Progenitor cell of endocrine pancreas (in vitro differentiated cells): ENCODE measurements at places on chromosomes 7 and 10.

GRCh38 chr7:12403287-12404181, at the start of gene VWDE:
TSS of gene VWDE (minus strand) at chr7:12403865. CDS start at chr7:12403716, 149 bp downstream.
- DNase-seq, result peak; percentile 51

DNA sequence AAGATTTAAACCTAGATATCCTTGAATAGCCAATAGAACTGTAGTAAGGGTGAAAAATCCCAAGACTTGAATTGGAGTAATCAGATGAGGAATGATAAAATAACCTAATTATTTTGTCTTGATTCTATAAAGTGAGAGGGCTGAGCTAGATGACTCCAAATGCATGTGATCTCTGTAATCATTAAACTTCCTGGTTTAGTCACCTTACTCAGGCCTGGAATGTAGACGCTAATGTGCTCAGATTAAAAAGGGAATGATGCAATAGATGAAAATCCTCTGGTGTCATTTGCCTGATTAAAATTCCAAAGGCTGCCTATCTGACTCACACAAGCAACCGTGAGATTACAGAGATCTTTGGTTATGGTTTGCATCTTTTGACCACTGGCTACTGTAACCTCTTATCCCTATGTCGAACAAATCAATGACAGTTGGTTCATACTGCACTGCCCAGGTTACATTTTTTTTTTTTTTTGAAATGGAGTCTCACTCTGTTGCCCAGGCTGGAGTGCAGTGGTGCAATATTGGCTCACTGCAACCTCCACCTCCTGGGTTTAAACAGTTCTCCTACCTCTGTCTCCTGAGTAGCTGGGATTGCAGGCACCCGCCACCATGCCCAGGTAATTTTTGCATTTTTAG, 2.9 kb upstream of the HKDC1 start:
- DNase-seq, result no peak

DNA sequence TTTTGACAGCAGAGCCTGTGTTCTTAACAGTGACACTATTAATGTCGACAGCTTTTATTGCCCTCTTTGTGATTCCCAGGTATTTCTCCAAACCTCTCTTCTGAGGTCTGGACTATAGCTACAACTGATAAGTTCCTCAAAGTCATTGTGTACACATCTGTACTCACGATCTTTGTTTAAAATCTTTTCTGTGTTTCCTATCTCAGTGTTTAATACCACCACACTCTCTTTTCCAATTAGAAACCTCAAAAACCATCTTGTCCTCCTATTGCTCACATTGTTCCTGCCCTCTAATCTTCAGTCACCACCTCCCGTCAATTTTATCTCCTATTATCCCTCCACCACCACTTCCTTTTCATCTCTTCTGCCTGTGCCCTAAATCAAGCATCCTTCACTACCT, 12.9 kb upstream of the WASL start:
- DNase-seq, result no peak

GRCh38 chr7:30148951-30149459, 14.2 kb downstream of the MTURN start:
- no peak for DNase-seq

GRCh38 chr10:25465582-25466372, 291.0 kb downstream of the GPR158 start:
- no peak for DNase-seq

DNA sequence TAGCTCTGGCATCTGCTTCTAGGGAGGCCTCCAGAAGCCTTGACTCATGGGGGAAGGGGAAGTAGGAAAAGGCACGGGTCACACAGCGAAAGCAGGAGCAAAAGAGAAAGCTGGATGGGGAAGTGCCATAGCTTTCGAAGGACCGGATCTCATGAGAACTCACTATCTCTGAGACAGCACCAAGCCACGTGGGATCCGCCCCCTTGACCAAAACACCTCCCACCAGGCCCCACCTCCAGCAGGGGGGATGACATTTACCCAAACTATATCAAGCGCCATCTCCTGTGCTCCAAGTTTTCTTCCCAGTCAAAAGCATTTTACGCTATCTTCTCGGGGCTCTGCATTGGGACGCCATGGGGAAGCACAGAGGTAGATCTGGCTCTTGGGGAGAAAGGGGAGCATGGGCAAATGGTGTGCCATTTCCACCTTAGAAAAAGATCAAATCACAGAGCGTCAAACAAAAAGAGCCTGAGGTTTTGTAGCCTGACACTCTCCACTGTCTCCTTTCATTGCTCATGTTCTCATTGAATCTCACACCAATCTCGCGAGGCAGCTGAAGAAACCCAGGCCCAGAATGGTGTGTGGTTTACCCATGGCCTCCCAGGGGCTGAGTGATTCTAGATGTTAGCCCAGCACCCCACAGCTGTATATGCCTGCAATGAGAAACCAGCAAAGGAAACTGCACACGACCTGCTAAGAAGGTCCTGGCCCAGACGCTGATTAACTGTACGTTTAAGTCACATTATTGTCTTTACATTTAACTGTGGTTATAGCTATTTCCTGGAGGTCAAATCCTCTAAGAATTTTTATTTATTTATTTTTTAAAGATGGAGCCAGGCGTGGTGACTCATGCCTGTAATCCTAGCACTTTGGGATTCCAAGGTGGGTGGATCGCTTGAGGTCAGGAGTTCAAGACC, 8.1 kb upstream of the OLAH start:
- DNase-seq, result no peak

DNA sequence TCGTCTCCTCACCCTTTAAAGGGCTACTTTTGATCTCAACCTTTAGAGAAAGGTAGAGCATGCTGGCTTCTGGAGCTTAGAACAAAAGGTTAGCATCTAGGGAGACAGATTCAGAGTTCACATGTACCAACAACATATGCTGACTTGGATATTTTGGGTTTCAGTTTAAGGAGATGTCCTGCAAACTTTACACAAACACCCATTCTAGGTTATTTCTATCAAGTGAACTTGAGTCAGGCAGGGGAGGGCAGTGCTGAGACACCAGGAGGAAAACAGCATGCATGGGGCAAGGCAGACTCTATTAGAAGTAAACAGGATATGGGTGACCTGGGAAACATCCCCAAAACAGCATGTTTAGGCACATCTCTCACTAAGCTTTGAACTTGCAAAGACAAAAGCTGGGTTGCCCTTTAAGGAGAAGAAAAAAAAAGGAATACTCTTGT, 43.8 kb downstream of the ARL4A start:
- no peak for DNase-seq

DNA sequence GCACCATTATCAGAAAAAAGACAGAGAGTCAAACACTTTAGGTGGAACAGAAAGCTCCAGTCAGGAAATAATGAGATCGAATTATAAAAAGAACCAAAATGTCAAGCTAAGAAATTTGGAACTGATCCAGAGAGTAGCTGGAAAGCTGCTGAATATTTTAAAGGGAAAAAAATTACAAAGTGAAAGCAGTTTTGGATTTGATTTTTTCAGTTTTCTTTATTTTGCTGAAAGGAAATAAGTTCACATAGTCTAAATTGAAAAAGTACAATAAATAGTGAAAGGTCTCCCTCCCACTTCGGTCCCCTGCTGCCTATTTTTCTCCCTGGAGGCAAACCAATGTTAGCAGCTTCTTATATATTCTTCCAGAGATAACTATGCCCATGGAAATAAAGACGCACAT, 11.3 kb upstream of the TOMM7 start:
- DNase-seq, result no peak

DNA sequence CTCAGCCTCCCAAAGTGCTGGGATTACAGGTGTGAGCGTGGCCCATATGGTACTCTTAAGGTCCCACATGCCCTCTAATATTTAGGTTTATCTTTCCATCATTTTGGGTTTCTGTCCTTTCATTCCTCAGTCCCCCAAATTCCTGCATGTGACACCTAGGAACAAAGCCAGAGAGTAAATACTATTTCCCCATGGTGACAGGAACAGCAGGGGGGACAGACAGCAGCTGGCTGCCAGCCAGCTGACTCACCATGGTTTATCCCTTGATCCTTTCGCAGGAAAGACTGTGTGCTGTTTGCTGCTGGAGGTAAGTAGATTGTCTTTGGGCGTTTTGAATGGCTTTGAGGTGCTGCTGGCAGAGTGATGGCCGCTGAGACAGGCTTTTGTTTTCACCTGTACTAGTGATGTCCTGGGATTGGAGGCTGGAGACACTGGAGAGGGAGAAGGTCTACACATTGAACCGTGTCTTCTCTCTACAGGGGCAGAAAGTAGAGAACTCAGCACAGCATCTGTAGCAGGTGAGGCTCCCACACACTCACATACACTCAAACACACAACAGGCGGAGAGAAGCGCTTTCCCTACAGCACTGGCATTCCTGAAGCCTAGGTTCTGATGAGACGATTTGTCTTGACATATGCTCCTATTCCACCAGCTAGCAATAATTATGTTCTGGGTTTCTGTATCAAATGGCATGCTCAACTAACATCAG, 83.7 kb upstream of the EFCAB10 start:
- DNase-seq, result no peak

- DNase-seq, result no peak
Observed at GRCh38 chr10:28664369-28664740, 13.0 kb upstream of the BAMBI start.

DNA sequence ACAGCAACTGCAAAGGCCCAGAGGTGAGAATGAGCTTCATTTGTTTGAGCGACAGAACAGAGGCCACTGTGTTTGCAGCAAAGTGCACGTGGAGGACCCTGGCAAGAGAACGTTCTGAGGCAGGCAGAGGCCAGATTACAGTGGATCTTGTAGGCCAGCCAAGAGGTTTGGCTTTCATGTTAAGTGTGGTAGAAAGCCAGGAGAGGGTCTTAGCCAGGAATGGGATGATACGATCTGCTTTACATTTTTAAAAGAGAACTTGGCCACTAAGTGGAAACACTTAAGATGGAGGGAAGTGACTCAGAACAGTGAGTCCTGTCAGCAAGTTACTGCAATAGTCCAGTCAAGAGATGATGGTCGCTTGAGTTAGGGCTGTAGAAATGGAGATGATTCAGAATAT, 4.6 kb downstream of the CCDC136 start:
- no peak for DNase-seq

DNA sequence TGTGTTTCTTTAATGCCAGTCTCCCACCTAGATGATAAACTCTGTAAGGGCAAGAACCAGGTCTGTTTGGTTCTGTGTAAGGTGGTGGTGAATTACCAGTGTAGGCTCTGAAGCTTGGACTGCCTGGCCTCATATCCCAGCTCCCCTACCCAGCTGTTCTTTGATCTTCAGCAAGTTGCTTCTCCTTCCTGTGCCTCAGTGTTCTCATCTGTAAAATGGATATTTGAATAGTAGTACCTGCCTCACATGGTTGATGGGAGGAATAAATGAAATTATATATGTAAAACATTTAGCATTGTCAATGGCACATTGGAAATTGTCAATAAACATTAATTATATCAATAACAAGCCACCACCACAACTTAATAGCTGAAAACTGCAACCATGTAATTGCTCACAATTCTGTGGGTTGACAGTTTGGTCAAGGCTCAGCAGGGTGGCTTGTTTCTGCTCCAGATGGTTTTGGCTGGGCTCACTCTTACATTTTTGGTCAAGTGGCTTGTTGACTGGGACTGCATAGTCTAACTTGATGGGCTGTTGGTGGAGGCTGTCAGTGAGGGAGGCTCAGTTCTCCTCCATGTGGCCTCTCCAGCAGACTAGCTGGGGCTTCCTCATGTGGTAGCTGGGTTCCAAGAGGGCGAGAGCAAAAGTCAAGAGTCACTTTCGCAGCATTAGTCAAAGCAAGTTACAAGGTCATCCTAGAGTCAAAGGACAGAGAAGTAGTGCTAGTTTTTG, 84.5 kb upstream of the DUSP5 start:
- no peak for DNase-seq

DNA sequence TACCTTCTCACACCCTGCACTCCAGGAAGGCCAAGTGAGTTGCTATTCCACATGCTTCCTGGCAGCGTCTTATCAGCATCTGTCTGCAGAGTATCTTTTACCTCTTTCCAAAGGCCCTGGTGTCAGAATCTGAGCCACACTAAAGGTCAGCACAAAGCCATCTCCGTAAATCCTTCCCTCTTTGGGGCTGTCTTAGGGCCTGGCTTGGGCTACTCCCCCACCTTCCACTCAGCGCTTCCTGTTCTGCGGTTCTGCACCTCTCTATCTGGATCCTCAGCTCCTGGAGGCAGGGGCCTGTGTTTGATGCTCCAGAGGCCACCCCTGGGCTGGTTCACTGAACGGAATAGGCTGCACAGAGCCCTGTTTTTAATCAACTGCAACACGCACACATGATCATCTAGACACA, 334.8 kb upstream of the GALNT17 start:
- no peak for DNase-seq

GRCh38 chr7:87058744-87059524, 520 bp downstream of the ELAPOR2 start:
- DNase-seq, result no peak

DNA sequence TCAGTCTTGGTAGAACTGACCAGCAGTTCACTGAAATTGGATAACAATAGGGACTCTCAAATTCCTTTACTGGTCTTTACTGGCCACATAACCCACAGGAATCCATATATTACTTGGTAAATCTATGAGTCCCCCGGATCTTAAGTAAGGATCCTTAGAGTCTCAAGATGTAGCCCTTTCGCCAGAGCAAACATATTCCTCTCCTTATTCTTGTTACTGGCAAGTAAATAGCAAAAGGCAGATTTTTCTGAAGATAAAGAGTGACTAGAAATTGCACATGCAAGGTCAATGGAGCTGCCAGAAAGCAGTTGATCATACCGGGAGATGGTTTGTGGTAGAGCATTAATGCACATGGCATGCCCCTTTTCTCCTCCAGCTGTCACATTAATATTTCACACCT, 283.0 kb downstream of the HDAC9 start:
- no peak for DNase-seq

DNA sequence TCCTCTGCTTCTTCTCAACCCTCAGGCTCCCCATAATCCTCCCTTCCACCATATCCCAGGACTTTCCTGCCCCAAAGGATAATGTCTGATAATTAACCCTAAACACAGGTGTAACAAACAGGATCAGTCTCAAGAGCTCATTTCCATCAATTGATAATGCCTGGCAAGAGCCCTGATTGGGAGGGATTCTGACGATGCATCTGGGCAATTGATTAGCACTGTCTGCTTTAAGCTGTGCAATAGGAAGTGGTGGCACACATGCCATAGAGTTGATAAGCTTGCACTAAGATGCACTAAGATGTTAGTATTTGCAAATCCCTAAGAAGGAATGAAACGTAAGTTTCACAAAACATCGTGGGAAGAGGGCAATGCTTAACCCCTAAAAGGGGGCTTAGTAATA, 27.4 kb upstream of the EGR2 start:
- no peak for DNase-seq

DNA sequence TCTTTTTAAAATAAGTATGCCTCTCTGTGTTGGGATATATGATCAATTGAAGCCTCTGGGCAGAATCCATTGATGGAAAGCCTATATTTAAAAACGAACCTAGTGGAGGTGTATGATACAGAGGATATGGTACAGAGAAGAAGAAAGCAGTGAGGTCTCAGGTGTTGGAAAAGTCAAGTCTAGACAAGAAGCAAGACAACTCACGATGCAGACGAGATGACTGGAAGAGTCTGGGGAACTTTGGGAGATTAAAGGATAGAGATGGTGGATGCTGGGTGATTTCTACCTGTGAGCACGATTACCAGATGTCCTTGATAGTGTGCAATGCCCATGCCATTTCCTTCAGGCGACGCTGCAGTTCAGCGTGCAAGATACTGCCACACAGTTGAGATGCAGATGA, 524.7 kb upstream of the GALNT17 start:
- DNase-seq, result no peak
